ENCODE measurements at places on chromosomes 13 and 19.

- no peak for DNase-seq
These were observed 13.7 kb downstream of the ACTN4 start for GRCh38 chr19:38661136-38661535.

DNA sequence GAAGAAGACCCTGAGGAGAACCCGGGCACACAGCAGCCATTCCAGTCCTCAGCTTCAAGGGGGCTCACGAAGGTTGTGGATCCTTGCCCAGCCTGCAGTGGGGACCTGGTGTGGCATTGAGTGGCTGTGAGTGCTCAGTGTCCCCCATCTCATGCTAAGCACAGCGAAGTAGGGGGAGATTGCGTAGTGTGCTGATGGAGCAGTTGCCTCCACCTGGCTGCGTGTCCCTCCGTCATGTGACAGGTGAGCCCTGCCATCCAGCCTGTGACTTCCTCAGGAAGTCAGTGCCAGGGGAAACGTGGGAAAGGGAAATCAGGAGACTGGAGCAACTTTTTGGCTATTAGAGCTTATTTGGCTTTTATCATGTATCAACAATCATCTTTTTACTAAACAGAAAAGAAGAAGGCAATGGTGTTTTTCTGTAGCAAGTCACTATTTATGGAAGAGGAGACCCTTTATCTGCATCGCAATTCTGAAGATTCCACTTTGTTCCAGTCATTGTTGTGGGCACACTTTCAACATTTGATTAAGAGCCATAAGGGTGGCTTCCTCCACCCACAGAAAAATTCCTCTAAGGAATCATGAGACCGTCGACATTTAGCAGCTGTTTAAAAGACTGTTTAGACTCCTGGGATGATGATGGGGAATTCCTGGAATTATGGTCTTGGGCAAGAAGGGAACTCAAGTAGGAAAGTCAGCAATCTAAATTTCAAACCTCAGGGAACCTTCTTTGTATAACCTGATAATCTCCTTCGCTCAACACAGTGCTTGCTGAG is 126.8 kb upstream of the SPATA13 start:
- no peak for DNase-seq

- DNase-seq = no peak
These were observed 43.9 kb downstream of the RGCC start for GRCh38 chr13:41501281-41501680.

DNA sequence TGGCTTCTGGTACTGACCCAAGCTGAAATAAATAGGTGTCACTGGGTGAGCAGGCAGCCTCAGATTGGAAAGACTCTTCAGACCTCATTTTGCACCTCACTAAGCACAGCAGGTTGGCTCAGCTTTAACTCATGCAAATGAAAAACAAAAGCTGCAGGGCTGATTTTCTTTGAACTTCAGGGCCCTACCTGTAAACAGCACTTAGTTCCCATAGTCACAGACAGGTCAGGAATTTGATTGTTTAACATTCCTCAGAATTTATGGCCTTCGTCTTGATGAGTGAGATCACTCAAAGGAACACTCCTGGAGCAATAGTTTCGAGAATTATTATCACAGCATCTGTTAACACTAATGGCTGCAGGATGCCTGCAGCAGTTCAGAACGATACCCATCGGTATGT is 718.5 kb downstream of the EFNB2 start:
- DNase-seq = peak; percentile 79

- no peak for DNase-seq
These were observed 78.7 kb upstream of the SERP2 start for GRCh38 chr13:44294876-44295275.

- DNase-seq = peak; percentile 21
These were observed 1.3 kb downstream of the RHPN2 start for GRCh38 chr19:33063356-33063752.

DNA sequence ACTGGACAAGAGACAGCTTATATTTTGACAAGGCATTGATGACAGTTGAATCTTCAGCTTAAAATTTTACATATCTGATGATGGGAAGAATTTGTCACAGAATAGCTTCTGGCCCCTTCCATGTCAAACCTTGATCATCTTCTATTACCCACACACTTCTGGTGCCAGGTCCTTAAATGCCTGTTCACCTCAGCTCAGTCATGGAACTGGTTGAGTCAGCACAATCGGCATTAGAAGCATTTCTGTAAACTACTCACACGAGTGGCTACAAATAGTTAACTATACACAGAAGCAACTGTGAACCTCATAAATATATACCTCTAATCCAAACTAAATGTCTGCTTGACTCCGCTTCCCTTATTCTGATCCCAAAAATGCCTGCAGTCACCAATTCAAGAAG is 161.2 kb downstream of the FOXO1 start:
- no peak for DNase-seq

DNA sequence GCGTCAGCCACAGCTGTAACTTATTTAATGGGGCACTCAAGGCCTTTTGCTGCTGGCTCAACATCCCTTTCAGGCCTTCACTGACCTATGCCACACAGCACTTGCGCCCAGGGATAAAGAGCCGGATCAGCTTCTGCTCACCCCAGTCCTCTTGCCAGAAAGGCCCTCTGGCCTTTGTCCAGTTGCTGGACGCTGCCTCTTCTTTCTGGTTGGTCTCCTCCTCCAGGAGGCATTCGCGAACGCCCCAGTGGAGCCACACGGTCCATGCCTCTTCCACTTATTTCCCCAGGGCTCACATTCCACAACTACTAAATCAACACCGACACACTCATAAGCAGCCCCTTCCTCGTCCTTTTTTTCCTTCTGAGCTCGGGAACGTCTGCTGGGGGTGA is 3.7 kb upstream of the ZNF329 start:
- DNase-seq = no peak

All from NCI-H526 (cell line).